GOT3 (cell line): ENCODE measurements at places on chromosomes 11 and 22.

GRCh38 chr11:15346907-15347306 lies 232.2 kb downstream of the INSC start:
- no peak for DNase-seq

DNA sequence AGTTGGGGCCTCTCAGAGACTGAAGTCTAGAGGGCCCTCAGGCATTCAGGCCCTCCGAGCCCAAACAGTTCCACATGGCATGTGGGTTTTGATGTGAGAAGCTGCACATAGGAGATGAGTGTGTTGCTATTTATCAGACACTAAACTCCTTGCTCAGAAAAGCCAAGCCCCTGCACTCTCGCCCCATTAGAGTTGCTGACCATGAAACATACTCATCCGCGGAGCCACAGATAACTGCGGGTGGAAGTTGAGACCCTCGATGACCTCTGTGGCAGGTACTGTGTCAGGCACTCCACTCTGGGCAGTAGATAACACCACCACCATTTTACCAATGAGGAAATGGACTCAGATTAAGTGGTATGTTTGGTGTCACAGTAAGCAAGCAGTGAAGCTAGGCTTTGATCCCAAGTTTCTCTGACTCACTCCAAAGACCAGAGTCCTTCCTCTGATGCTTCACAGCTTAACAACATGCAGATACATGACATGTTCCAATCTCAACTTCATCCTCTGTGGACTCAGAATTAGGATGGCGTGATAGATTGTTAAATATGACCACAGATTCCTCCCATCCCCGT lies 202.1 kb downstream of the ADAMTS15 start:
- DNase-seq = no peak

- DNase-seq = no peak
Measured at GRCh38 chr11:70464509-70465361, 66.4 kb downstream of the CTTN start.

DNA sequence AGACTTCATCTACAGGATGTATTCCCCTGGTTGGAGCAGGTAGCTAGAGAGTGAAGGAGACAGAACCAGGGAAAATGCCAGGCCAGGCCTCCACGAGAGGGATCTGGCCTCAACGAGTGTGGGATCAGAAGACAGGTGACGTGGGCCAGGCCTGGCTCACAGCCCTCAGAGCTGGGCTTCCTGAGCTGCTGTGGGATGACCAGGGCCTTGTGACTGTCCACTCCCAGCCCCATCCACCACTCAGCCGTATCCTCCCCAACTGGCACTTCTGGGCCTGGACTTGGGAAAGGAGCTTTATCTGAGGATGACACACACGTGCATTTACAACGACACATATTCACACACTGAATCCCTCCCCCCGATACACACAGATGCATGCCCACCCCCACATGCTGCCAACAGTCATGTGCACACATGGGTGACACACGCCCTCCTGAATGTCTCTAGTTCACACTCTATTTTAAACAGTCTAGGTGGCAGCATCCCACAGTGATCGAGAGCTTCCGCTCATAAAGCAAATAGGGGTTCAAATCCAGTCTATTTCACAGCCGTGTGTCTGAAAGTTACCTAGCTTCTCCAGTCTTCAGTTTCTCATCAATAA lies 93.1 kb downstream of the TP53I11 start:
- no peak for DNase-seq

GRCh38 chr11:61616434-61616833 lies 35.6 kb upstream of the SYT7 start:
- DNase-seq = no peak

DNA sequence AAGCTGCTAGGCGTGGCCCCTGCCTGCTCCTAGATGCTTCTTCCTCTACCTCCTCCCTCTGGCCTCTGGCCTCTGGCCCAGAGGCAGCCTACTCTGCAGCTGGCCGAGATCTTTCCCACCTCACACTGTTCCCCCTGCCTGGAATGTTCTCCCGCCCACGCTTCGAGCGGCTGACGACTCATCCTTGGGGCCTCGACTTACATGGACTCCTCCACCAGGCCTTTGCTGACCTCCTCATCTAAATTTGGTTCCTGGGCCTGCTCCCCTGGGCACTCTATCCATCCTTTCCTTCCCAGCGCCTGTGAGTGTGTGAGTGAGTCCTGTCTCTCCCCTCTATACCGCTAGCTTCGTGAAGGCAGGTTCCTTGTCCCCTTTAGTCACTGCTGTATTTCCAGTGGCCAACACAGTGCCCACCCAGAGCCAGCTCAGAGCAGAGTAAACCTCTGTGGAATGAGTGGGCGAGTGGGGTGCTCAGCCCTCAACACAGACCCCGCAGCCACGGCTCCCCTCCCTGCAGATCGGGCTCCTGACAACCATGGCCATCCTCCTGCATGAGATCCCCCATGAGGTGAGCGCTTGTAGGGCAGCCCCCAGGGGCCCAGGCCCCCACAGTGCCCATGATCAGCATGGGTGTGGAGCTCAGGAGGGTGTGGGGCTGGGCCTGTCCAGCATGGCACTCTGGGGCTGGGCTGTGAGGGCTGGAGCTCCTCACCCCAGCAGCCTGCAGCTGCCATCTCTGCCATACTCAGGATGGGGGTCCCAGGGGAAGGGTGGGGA lies 5.7 kb downstream of the SLC39A13 start:
- DNase-seq = no peak

DNA sequence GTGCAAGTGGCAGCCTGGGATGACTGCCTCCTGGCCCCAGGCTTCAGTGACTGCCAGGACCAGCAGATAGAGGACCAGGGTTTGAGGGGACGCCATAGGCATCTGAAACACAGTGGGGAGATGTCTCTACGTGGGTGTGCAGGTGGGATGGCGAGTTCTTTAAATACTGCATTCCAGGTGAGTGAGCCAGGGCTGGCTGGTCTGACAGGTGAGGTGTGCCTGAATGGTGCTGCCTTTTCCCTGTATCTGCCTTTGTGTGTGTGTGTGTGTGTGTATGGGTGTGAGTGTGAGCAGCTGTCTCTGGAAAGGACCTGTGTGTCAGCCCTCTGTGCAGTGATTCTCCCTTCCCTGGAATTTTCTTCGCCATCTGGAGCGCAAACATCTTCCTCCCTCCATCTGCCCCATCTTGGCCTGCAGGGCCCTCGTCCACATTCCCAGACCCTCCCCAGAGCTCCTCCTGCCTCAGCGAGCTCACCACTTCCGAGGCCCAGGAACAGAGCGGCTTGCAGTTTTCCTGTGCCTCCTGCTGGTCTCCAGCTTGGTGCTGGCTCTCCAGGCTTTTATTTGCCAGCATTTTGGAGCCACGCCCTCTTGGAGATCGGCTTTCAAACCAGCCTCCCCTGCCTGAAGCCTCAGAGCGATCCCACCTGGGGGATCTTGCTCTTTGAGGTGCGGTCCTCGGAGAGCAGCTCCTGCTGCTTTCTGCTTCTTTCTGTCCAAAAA lies at the start of gene GPHA2:
GPHA2 (minus strand) TSS at position 535 of the 723 bp plus-strand sequence; CDS start at position 102, 433 bp downstream.
- DNase-seq = no peak

GRCh38 chr22:44313385-44314006 lies 745 bp upstream of the SHISAL1 start:
- DNase-seq = no peak

GRCh38 chr11:16986434-16987204 lies 27.6 kb downstream of the PLEKHA7 start:
- no peak for DNase-seq

DNA sequence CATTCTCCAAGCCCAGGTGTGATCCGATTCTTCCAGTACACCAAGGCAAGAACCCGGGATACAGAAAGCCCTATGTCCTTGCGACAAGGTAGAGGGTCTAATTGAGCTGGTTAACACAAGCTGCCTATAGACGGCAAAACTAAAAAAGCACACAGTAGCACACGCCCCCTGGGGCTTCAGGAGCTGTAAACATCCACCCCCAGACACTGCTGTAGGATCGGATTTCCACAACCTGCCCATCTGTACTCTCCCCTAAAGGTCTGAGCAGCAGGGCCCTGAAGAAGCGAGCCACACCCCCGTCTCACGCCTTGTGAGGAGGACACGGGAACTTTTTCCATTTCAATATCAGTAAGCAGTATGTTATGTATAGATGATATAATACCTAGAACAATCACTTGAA lies 624.7 kb downstream of the BUD13 start:
- no peak for DNase-seq

DNA sequence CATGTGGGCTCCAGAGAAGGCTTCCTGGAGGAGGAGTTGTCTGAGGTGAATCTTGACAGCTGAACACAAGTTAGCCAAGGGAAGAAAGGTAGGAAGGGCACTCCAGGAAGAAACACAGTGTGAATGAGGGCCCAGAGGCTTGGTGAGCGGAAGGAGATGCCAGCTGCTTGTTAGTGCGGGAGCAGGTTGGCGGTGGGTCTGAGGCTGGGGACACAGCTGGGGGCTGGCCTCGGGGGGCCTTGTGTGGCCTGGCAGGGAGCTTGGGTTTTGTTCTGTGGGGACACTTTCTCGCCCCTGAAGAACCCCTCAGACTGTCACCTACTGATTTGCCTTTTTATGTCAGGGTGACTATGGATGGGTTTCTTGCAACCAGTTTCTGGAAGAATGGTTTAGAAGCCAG lies 160.0 kb downstream of the ST3GAL4 start:
- DNase-seq = no peak

DNA sequence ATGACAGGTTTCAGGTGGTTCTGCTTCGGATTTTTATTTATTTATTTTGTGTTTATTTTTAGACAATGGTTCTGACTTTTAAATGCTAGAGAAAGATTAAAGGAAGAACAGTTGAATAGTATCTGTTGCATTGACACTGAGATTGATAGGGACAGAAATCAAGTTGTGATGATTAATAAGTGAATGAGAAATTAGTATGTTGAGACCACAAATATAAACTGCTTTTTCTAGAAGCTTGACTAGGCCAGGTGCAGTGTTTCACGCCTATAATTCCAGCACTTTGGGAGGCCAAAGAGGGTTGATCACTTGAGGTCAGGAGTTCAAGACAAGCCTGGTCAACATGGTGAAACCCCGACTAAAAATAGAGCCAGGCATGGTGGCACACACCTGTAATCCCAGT lies 65.1 kb upstream of the TNRC6B start:
- DNase-seq = no peak

GRCh38 chr11:118341815-118342489 lies 553 bp downstream of the CD3D start:
- no peak for DNase-seq

GRCh38 chr11:62980133-62980760 lies 4.5 kb downstream of the SLC22A6 start:
- no peak for DNase-seq

DNA sequence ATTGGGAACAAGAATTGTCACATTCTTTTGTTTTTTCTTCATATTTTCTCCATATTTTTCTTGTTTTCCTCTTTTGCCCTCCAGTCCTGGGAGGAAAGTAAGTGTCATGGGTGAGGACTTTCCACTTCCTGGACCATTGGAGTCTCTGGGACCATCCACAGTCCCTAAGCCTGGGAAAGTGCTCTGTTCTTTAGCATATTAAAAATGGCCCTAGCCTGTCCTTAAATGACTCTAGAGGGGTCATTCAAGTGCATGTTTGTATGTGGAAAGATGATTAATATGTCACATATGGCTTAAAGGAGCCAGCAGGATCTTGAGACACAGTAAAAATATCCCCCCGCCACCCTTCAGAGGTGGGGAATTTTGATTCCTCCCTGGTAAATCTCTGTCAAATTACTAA lies 20.1 kb upstream of the SCGB1D1 start:
- no peak for DNase-seq

- DNase-seq = no peak
Measured at GRCh38 chr11:122159861-122160260, 43.8 kb upstream of the BLID start.

- no peak for DNase-seq
Measured at GRCh38 chr11:2398664-2399355, 1.7 kb upstream of the TSSC4 start.

DNA sequence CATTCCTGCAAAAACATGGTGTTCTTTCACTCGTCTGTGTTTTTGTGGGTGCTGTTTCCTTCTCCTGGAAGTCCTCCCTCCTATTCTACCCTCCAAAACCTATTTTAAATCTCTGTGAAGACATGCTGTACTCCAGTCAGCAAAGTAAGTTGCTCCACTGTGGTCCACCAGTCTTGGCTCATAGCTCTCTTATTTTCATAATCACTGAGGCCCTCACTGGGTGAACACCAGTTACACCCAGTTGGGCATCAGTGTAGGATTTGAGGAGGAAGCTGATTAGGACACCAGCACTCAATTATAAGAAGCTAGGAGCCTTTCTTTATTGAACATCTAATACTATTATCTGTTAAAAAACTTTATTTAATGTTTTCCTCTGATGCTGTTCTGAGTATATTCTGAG lies 23.9 kb upstream of the EED start:
- no peak for DNase-seq

- DNase-seq = no peak
Measured at GRCh38 chr11:130499828-130500227, 51.4 kb downstream of the ADAMTS15 start.

DNA sequence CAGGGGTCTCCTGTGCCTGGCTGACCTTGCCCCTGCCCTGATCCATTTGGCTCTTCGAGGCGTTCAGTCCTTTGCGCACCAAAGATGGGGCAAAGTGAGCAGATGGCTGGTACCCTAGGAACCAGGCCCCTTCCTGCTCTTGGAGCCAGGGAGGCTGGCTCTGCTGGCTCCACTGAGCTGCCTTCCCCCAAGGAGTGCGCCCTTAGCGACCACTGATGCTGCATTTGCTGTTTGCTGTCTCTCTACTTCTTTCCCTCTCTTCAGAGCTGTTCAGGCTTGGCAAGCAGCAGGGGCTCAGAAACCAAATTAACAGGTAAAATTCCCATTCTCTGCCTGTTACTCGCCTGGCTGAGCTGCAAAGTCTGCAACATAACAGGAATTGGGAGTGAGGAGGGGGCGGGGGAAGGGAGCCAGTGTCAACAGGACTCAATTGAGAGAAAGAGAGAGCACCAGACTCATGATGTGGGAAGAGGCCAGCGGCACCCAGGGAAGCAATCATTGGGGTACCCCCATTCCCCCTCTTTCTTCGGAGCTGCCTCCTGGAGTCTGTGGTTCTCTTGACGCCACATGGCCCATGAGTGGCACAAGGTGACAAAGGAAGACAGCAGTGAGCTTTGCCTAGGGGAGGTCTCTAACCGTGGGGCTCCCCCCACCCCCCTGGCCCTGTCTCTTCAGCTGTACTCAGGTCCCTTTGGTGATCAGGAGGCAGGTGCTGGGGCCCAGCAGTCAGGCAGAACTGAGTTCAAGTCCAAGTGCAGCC lies 102.3 kb downstream of the TP53I11 start:
- no peak for DNase-seq

DNA sequence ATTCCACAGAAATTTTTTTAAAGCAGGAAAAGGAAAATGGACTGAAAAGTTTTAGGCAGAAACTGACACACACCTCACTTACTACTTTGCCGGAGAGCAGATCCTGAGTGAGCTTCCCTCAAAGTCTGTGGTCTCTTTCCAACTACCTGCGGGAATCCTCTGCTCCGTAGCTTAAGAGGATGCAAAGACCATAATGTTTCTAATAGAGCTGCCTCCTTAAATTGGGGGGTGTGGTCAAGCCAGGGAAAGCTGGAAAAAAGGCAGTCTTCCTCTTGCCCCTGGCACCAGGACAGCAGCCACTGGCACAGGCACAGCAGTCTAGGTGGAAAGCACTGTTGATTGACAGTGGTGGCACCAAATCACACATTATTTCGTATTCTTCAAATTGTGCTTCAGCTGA lies at the start of gene ETS1:
ETS1 (minus strand) TSS at position 144 of the 400 bp plus-strand sequence. CDS start 14,428 bp downstream, outside the sequence.
- no peak for DNase-seq

- no peak for DNase-seq
Measured at GRCh38 chr22:25232301-25232700, 12.9 kb downstream of the CRYBB2 start.
